ENCODE measurements at places on chromosomes 1 and 21.

GRCh38 chr1:27614625-27615344, 10.8 kb upstream of the AHDC1 start:
- no peak for DNase-seq

DNA sequence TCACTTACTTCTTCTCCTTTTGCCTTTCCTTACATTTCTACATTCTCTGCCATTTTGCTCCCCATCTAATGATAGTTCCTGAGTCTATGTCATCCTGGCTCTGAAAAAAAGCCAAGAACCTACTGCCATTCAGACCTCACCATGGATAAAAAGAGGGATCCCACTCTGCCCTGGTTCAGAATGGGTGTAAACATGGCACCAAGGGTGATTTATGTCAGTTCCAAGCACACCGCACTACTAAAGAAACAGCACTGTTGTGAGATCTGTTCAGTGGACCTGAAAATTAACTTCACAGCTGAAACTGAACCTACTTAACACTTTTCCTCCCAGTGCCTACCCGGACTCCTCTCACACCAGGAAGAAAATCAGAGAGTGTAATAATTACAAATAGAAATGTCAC, 72.3 kb upstream of the NTPCR start:
- DNase-seq: no peak

GRCh38 chr1:223492044-223492443, 98.8 kb downstream of the CCDC185 start:
- DNase-seq: no peak

- DNase-seq: no peak
Observed at GRCh38 chr1:156143765-156144489, 9.5 kb upstream of the SEMA4A start.

DNA sequence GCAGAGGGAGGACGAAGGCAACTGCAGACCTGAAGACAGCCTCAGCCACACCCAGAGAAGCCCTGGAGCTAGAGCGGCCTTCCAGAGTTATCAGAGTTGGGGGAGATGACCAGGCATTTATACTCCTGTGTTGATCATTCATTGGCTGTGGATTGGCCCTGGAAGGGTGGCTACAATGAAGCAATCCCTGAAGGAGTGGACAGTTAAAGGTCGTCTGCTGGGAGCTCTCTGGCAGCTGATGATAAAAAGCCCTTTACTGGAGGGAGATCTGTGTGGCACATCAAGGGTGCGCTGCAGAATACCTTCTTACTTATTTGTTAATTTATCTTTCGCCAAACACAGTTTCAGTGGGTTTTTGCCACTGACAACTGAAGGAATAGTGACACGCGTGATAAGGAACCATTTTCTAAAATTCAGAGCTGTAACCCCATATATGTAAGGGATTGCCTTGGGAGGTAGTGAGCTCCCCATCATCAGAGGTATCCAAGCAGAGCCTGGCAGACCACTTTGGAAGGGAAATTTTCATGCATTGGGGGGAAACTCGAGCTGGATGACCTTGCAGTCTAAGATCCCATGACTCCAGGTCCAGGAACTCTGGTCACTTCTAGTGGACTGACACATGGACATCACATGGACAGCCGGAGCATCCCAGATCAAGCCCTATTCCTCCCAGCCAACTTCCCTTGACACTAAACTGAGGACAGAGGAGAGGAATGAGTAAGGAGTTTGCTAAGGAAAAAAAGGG, 126.4 kb upstream of the GADD45A start:
- no peak for DNase-seq

GRCh38 chr1:228278432-228278941, 70.6 kb downstream of the OBSCN start:
- DNase-seq: no peak

- no peak for DNase-seq
Observed at GRCh38 chr1:180027949-180028445, 73.4 kb downstream of the CEP350 start.

DNA sequence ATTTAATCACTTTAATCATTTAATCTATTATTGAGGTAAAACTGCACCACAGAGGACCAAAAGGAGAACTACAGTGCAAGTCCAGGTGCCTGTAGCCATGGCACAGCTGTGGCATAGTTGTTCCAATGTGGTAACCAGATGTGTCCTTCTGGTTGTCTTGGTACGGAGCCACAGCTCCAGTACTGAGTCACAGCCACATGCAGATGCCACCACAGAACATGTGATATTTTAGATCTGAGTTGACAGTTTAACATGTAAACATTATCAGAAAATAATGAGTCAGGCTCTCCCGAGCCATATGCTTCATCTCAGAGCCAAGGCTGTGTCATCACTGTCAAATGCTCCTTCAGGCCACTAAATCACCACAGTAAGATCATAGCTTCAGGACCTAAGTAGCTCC, 56.4 kb upstream of the RGS7 start:
- no peak for DNase-seq

DNA sequence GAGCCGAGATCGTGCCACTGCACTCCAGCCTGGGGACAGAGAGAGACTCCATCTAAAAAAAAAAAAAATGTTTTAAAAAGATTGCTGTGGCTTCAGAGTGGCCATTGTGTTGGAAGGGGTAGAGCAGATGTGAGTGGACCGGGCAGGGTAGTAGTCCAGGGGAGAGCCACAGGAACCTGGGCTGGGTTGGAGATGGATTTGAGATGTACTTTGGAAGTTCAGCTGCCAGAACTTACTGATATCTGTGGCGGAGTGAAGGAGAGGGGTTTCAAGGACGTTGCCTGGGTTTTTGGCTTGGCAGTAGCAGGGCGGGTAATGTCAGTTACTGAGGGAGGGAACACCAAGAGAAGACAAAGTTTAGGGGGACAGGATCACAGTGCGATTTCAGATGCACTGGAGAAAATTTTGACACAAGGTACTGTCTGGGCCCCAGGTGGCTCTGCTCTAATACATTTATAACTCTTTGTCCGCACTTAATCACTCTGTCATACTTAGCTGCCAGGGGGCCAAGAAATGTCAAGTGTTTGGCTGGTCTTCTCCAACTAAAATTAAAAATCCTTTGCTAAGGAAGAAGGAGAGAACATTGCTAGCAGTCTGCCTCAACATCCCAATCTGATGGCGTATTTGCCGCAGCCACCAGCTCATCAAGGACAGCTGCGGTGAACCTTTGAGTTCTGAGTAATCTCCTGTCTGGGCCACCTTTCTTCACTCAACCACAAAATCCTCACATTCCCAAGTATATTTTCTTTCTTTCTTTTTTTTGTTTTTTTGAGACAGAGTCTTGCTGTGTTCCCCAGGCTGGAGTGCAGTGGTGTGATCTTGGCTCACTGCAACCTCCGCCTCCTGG, 9.6 kb downstream of the EPHX1 start:
- DNase-seq: no peak

DNA sequence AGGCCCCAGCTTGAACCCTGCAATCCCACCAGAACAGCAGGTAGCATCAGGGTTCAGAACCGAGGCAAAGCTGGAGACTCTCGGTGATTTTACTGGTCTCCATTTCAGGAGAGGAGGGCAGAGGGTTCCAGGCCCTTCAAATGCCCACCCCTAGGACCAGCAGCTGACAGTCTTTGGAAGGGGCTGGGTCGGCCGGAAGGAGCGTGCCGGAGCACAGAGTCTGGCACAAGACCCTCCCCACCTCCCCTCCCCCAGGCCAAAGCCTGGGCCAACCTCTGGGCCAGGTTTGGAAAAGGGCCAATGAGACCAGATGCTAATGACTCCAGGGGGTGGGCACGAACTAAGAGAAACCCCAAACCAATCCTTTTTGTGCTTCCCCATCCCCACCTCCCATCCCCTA, 6.9 kb downstream of the FBXO2 start:
- no peak for DNase-seq

GRCh38 chr1:38476850-38477178, 382.8 kb downstream of the RRAGC start:
- no peak for DNase-seq

DNA sequence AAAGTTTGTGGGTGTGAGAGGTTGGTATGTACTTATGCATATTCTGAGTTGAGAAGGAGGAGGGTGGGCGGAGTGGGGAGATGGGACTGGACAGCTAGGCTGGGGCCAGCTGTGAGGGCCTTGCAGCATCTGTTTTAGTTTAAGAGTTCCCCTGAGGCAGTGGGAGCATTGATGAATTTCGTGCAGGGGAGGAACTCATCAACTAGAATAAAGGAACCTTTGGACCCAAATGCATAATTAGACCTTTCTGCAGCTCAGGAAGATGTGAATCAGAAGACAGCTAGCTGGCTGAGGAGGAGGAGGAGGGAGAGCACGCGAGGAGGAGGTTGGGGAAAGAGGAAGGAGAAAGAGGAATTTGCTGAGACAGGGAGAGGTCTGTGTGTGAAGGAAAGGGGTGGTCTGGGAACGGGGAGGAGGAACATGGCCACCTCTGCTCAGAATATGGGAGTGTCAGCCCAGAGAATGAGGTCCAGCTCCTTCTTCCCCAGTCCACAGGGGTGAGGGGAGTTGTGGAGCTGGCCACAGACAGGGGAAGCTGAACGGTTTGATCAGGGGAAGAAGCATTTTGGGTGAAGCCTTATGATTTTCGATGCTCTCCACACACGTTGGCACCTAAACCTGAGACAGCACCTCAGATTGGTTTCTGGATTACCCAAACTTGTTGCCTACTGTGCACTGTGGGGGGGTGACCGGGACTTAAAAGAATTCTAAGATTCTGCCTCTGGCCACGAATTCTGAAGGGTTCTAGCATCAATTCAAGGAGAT, 27.7 kb downstream of the MYOG start:
- no peak for DNase-seq

- DNase-seq: peak; percentile 11
Observed at GRCh38 chr1:25145775-25146393, 86.4 kb downstream of the SYF2 start.

GRCh38 chr1:110176299-110176956, 26.1 kb downstream of the SLC6A17 start:
- DNase-seq: no peak

DNA sequence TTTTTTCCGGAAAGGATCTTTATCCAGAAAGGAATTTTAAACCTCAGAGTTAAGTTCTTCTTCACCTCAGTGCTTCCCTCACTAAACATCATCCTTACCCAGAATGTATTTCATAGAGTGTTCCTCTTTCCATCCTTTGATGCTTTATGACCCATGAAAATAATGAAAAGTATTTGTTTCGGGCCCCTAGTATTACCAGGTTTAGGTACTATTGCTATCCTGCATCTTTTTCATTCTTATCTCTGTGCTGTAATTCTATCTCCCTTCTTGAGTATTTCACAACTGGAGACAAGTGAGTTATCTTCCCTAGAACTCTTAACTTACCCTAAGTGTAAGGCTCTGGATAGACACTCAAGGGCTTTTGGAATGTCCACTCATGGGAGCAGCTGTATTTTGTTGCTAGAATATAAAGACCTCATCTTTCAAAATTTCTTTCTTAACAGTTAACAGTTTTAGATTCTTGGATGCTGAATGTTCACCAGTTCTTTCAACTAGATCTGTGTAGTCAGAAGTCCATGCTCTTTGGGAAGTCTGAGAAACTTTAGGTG, 26.2 kb downstream of the UCK2 start:
- DNase-seq: no peak

GRCh38 chr1:119702384-119702783, 9.3 kb upstream of the PHGDH start:
- DNase-seq: no peak

DNA sequence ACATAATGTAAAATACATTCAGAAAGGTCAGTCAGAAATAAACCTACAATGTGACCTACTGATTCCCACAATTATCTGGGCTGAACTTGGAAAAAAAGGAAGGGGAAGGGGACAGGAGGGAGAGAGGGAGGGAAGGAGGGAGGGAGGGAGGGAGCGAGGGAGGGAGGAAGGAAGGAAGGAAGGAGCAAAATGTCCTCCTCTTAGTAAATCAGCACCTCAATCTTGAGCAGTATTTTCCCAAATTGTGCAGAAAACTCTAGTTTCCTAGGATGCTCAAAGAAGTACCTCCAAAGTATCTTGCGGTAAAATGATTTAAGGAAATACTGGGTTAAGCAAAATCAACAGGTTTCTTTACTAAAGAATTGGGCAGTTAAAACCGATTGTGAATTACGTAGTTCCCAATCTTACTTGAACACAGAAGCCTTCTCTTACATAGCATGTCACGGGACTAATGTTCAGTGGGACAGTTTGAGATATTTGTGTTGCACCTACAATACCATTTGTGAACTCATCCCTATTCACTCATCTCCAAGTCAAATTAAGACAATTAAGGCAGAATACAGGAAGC, 51.0 kb upstream of the ASPM start:
- no peak for DNase-seq

GRCh38 chr1:160800142-160800541, 4.2 kb downstream of the LY9 start:
- DNase-seq: no peak

DNA sequence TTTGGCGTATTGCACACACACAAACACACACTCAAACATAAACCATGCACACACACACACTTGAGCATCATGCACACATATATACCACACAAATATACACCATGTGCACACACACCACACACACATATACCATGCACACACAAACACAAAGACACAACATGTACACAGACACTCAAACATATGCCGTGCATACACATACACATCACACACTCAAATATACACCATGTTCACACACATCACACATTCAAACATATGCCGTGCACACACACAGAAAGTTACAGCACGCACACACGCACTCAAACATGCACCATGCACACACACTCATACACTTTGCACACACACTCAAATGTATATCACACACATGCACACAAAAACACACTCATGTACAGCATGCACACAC, 361.5 kb downstream of the CAMTA1 start:
- no peak for DNase-seq

DNA sequence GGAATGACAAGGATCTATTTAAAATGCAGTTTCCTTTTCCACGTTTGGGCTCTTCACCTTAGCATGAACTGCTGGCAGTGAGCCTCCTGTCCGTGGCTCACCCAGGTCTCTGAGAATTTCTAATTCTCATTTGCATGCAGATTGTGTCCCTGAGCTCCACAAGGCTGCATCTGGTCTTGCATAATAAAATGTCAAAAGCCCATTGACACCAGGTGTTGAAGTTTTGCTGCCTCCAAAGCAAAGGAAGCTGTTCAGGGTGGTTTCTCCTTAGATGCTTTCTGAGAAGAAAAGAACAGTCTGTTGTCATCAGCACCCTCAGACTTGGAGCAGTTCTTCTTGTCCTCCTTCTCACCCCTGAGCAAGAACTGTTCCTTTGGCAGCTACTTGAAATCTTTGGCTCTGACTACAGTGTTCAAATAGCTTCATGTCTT, 433.1 kb upstream of the KAZN start:
- DNase-seq: no peak

GRCh38 chr1:23923592-23924499, 10.7 kb upstream of the CNR2 start:
- DNase-seq: no peak

DNA sequence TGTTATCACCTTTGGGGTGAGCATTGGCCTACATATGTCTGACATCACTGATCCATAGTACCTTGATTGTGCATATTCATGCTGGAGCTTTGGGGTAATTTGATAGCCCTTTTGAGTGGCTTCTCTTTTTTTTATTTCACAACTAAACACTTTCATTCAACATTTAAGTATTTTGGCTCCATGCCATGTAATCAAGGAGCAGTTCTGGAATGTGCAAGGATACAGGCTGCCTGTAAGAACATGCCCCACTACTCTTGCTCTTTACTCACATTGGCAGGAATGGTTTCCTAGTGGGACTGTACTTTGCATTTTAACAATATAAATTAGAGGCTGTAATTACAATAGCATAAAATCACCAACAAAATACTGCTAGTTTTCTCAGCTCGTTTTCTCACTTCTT, 300.7 kb upstream of the SPAG17 start:
- no peak for DNase-seq
